ENCODE measurements at places on chromosomes 1 and 21. TPM values are rescaled to one million over a fixed set of nuclear protein-coding genes. Genes with fewer than 3 reads are reported as not detected.

- DNase-seq = no peak
Observed at GRCh38 chr1:42734201-42735035, 5.6 kb downstream of the CLDN19 start.

- no peak for DNase-seq
Observed at GRCh38 chr1:8090241-8090702, 64.2 kb upstream of the ERRFI1 start.

DNA sequence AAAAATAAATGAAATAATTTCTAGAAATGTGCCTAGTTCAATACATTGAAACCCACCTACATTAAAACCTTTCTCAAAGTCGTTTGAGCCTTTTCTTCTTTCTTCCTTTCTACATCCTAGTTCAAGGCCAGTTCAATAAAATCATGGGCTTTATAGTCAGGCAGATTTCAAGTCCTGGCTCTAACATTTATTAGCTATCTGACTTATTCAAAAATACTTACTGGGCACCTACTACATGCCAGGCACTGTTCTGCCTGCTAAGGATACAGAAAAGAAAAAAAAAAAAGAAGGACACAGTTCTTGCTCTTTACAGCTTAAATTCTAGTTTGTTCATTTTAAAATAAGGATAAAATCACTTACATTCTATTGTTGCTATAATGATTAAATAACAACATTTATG is 134.2 kb upstream of the FGGY start:
- no peak for DNase-seq

EPHA8 gene
- 2.0 TPM for polyA plus RNA-seq

GRCh38 chr1:31883357-31883942 is 54.7 kb downstream of the PTP4A2 start:
- no peak for DNase-seq

PLEKHN1 gene
- 0.14 TPM for polyA plus RNA-seq

CIART gene
- 7.0 TPM for polyA plus RNA-seq

DNA sequence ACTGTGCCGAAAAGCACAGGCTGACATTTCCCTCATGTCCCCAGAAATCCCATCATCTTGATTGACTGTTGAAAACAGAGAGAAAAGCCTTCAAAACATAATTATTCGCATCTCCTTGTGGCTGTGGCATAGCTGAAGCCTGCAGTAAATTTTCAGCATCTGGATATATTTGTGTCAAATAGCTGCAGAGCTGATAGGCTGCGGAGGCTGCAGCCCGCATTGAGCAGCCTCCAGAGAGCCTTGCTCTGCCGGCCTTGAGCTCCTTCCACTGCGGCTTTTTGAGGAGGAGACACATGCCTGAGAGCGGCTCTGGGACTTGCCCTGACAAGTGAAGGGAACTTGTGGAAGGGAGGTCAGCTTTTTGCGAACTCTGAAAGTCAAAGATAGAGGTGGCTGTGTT is 144.7 kb downstream of the RYR2 start:
- no peak for DNase-seq

DNA sequence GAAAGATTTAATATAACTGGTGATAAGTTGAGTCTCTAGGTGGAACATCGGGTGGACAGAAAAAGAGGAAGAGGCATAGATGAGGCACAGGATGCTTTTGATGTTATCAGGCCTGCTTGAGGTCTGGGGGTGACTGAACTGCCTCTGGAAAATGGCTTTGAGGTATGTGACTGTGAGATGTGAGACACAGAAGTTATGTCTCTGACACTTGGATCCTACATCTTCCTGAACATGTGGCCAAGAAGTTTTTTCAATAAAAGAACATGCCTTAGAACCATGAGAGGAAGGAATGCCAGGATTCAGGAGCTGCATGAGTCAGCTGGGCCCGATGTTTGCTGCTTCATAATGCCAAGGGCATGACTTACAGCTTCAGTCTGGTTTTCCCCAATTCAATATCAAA is 11.5 kb upstream of the AIM2 start:
- no peak for DNase-seq

OR2L5 gene
- polyA plus RNA-seq = not detected

DNA sequence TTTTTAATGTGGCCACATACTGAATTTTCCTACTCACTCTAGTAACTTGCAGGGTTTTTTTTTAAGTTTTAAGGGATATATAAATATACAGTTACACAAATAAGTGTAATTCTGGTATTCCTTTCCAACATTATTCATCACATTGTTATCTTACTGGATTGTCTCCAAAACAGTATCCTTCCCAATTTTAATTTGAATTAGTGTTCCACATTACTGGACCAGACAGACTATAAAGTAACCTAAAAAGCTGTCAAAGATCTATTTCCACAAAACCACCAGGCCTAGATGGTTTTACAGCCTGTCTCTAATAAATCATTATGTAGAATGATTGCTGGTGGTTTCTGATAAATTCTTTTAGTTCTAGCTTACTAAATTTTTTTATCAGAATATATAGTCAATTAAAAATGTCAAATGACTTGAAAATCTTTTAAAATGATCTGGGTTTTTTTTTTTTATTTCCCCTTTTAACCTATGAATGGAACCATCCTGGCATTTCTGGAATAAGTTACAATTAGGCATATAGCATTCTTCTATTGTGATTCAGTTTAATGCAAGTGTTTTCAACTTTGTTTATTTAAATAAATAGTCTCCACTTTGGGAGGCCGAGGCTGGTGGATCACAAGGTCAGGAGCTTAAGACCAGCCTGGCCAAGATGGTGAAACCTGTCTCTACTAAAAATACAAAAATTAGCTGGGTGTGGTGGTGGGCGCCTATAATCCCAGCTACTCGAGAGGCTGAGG is 59.3 kb downstream of the PACC1 start:
- DNase-seq = no peak

DNA sequence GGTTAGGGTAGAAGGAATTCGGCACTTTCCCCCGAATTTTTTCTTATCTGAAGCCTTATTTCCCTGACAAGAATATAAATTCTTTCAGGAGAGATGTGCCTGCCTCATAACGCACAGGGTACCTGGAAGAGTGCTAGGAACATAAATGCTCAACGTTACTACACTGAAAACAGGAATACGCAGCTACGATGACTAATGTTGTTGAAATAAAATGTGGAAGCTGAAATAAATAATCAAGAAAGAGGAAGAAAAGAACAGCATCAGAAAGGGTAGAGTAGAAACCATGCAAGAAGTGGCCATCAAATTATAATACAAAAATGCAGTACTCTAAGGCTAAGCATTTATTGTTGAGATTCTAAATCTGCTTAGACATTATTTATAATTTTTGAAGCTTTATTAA is 33.9 kb downstream of the SLC66A1 start:
- no peak for DNase-seq

DNA sequence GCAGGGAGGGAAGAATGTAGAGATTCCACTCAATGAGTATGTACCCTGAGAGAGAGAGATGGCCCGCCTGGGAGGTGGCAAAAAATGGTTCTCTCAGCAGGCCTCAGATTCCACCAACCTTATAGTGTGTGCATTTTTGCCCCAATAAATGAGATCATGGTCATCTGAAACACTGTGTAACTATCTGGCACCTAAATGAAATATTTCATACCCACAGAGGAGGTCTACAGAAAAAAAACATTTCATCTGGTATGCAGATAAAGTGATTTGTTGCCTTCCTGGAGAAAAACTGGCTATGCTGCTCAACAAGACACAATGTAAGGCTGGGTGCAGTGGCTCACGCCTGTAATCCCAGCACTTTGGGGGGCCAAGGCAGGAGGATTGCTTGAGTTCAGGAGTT is 4.9 kb downstream of the TMCO2 start:
- DNase-seq = no peak

CLDN14 gene
- polyA plus RNA-seq = 6.1 TPM

DNA sequence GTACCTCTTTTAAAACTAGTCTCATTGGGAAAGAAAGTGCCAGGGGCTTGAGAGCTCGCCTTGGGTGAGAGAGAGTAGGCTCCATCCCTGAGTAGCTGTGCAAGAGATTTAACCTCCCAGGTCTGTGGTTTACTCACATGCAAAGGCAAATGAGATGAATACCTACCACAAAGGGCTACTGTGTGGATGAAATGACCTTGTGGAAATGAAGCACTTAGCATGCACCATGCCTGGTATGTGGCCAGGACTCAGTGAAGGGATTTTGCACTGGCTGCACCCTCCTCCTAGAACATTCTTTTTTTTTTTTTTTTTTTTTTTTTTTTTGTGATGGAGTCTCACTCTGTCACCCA is 120.3 kb downstream of the PROX1 start:
- DNase-seq = no peak

PIGR gene
- 0.79 TPM for polyA plus RNA-seq

All from left renal pelvis (tissue), 4 donors.